ENCODE measurements at places on chromosomes 11 and 22. TPM values are rescaled to one million over a fixed set of nuclear protein-coding genes. Genes with fewer than 3 reads are reported as not detected.

BEST1 gene
- 0.10 TPM for total RNA-seq

GRCh38 chr11:98766903-98767302 lies 253.8 kb upstream of the CNTN5 start:
- no peak for DNase-seq

FAM118A gene
- 11.0 TPM for total RNA-seq

DNA sequence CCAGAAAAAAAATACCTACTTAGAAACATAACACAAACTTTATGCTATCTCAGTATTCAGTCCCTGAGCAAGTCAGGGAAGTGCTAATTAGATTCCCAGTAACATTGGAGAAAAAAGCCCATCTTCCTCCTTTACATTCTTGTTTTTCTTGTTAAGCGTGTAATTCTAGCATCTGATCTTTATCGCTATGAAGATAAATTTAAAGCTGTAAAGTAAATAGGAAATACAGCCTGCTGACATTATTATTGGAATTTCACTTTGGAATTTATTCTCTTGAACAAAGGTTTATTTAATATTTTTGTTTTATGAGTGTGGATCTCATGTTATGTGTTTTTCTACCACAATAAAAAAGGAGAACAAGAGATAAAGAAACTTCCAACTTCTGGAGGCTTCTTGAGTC lies 13.9 kb downstream of the ALKBH3 start:
- DNase-seq: no peak

- DNase-seq: peak; percentile 80
Measured at GRCh38 chr11:69242266-69242920, 51.6 kb upstream of the MYEOV start.

GRCh38 chr22:43270314-43270908 lies 72.8 kb downstream of the SCUBE1 start:
- DNase-seq: no peak

NAV2 gene
- 2.5 TPM for total RNA-seq

DNA sequence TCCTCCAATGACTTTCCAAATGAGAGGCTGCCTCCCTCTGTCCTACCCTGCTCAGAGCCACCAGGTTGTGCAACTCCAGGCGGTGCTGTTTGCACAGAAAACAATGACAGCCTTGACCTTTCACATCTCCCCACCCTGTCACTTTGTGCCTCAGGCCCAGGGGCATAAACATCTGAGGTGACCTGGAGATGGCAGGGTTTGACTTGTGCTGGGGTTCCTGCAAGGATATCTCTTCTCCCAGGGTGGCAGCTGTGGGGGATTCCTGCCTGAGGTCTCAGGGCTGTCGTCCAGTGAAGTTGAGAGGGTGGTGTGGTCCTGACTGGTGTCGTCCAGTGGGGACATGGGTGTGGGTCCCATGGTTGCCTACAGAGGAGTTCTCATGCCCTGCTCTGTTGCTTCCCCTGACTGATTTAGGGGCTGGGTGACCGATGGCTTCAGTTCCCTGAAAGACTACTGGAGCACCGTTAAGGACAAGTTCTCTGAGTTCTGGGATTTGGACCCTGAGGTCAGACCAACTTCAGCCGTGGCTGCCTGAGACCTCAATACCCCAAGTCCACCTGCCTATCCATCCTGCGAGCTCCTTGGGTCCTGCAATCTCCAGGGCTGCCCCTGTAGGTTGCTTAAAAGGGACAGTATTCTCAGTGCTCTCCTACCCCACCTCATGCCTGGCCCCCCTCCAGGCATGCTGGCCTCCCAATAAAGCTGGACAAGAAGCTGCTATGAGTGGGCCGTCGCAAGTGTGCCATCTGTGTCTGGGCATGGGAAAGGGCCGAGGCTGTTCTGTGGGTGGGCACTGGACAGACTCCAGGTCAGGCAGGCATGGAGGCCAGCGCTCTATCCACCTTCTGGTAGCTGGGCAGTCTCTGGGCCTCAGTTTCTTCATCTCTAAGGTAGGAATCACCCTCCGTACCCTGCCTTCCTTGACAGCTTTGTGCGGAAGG lies 2.9 kb downstream of the APOC3 start:
- DNase-seq: no peak

FADS3 gene
- 44.4 TPM for total RNA-seq

DNA sequence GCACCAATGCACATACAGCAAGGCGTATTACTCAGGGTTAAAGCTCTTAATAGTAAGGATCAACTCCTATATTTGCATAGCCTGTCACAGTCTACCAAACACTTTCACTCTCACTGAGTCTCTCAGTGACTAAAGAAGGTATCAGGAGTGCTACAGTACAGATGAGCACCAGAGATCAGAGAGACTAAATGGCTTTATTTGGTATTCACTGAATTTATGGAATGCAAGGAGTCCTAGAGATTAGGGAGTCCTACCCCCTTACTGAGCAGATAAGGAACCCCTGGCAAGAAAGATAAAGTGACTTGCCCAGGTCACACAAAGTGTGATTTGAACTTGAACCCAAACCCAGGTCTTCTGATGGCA lies 396.4 kb upstream of the CCDC90B start:
- no peak for DNase-seq

Data from G401 (cell line).